ENCODE measurements at places on chromosomes 5 and 9.

DNA sequence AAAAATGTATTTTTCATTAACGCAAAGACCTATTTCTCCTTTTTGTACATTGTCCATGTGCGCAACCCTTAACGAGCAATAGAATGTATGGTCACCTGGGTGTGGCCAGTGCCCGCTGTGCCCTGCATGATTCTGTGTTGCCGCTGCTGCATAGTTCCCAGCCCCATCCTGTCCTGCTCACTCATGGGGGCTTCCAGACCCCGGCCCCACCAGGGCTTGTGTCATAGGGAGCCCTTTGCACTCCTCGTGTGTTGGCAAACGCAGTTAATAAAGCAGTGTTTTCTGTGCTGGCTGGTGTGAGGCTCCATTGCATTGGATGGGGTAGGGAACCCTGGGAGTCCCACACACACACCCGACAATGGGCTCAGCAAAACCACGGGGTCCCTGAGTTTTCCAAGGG, 49.7 kb downstream of the SAR1B start:
- no peak for DNase-seq

DNA sequence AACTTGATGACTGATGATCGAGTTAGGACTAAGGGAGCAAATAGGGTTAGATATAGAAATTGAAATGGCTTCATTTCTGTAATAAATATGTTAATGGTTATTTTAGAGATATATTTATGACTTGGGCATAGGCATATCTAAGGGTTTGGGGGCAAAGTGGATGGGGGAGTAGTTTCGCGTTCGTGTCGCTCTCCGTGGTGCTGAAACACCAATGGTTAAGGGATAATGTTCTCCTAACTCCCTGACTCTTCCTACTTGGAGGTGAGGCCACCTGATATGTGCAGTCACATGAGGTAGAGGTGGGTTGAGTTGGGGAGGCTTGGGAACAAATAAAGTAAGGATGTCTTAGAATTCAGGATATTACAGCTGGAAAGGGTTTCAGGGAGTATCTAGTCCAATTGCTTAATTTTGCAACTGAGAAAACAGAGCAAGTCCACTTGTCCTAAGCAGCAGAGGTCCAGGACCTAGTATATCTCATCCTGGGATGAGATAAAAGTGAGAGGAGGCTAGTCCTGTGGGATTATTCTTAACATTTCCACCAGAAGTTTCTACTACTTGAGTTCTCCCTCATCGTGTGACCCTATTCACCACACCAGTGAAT, 44.0 kb upstream of the MAP1B start:
- peak; percentile 43 for DNase-seq

- DNase-seq, result no peak
These were observed 663.8 kb upstream of the KLF4 start for GRCh38 chr9:108153416-108153815.

DNA sequence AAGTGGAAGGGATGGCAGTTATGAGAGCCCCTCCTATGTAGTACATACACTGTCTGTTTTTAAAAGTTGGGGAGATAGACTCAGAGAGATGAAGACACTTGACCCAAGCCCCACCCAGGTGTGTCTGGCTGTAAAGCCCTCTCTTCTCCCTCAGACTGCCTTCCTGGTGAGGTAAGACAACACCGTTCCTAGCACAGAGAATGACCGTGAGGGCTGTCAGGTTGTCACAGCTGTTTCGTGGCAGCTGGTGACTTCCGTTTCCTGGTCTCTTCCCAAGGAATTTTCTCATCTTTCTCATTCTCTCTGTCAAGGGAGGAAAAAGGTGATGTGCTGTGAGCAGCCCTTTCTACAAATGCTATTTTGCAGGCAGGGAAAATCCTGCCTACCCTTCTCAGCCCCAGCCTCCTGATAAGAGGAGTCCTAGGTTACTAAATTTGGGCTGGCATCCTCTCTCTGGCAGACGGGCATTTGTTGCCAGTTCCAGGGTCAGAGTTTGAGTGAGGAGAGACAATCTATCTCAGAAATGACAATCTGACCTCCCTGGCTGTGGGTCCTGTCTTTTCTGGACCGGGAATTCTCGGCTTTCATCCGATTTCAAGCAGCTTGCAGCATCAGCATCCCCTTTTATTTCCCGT, 263.5 kb upstream of the PANK3 start:
- DNase-seq, result no peak

DNA sequence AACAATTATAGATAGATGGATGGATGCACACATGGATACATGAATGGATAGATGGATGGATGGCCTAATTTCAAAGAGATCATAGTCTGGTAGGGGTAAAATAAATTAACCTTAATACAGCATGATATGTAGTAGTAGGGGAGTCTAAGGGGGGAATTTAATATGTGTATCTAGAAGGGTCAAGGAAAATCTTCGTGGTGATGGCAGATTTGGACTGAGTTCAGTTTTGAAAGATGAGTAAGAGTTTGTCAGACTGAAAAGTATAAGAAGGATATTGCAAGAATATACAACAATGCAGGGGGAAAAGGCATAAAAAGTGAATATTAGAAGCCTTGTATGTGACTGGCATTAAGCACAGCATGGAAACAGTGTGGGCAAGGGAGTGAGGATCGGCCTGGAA, 98.7 kb downstream of the ZNF462 start:
- peak; percentile 30 for DNase-seq

DNA sequence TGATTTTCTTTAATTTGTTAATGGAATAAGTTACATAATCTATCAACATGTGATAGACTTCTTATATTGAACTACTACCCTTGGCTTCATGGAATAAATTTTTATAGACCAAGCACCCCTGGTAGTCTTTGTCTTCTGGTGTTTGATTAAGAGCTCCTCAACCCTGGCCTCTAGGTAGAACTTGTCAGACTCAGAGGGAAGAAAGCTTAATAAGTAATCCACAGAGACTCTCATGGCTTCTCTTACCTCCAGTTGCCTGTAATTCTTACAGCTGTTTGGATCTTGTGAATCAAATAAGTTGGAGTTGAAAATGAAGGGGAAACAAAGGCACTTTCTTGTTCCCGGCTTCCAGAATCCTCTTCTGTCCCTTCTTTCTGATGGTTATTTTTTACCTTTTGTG, 7.0 kb upstream of the GPR21 start:
- DNase-seq, result no peak

- DNase-seq, result no peak
These were observed 661.2 kb upstream of the SEMA6A start for GRCh38 chr5:117235786-117236185.

DNA sequence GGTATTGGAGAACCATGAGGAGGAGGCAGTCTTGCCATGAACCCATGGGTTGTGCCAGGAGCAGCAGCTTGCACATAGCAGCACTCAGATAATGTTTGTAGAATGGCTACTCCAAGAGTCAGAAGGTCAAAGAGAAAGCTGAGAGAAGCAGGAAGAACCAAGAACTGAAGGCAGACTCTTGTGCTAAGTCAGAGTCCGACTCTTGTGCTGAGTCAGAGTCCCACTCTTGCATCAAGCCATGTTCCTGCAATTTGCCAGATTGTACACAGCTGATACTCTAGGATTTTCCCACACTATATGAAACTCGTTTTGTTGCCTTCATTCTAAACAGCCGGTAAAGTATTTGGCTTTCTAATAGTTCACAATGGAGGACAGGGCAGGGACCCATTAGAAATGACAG, 26.2 kb upstream of the HSPA9 start:
- no peak for DNase-seq

GRCh38 chr9:30301271-30301963, 2083.0 kb upstream of the ACO1 start:
- DNase-seq, result no peak

DNA sequence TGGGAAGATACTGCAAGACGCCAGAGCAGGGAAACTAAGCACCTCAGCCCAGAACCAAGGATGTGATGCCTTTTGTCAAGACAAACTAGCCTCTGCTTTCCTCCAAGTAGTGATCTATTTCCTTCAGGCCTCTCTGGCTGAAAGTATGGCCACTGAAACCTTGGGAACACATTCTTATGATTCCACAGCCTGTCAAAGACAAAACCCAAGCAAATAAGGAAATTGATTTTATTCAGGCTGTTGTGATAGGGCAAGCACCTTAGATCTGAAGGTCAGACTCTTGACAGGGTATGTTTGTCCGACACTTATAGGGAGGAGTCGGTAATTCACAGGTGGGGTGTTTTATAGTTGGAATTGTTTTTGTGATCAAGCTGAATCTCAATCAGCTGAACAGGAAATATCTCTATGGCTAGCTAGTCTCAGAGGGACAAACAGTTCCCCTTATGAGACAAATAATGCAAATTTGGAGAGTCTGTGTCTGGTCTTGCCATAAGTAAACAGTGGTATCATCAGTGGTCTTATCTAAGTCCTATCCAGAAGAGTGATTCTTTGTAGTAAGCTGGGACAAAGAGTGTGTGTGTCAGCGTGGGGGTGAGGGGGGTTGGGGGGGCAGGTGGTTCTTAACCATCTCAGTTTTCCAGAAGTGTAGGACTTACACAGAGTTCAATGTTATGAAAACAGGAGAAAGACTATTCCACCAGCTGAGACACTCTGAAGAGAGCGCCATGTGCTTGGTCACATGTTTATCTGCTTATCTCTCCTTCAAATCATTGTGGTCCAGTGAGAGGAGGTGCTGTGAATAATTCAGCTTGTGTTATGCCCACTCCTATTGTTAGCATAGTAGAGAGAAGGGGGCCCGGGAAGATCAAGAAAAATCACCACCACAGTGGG, 6.7 kb upstream of the ZCCHC10 start:
- DNase-seq, result no peak

- DNase-seq, result peak; percentile 70
These were observed 212.2 kb downstream of the SMARCA2 start for GRCh38 chr9:2227144-2227867.

DNA sequence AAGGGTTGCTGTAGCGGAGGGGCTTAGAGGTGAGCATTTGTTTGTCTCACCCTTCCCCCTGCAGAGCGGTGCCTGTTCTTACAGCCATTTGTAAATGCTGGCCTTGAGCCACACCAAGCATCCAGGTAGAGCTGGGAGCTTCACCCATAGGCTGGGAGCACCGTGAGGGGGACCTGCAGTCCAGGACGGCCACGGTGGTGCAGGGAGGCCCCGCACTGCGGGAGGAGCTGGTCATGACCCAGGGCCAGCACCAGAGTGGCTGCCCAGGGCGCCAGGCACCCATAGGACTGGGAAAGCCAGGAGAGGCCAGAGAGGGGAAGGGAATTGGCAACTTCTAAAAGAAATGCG, 197.3 kb upstream of the ADAMTS16 start:
- no peak for DNase-seq

GRCh38 chr5:177523711-177524538, 7.2 kb upstream of the DDX41 start:
- DNase-seq, result no peak

DNA sequence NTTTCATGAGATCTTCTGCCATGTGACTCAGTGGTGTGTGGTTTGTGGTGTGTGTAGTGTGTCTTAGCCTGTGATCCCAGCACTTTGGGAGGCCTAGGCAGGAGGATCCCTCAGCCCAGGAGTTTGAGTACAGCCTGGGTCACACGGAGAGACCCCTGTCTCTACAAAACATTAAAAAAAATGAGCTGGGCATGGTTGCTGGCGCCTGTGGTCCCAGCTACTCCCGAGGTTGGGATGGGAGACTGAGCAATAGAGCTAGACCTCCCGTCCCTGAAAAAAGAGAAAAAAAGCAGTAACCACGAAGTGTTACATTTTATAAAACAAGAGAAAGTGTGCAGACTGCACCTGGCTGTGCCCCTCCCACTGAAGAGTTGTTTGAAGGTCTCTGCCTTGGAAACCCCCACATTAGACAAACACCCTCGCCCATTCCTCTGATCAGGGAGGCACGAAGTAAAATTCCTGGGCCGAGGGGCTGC, 21.2 kb upstream of the RNU6ATAC start:
- no peak for DNase-seq

DNA sequence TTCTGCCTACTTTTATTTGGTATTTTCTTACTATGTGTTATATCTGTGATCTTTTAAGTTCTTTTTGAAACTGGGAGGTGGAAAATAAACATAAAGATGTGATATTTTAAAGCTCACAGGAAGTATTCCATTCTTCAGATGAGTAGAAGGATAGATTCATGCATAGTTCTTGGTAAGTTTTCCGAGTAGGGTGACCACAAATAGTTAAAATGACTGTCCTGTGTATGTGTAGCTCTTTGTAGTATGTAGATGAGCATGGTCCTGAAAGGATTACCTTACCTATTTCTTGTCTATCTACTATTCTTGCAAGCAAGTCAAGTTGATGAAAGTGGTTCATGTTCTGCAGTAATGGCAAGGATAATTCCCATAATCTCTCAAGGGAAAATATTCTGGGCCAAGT, 47.7 kb downstream of the SRFBP1 start:
- DNase-seq, result no peak

- DNase-seq, result no peak
These were observed 8.5 kb downstream of the FBP1 start for GRCh38 chr9:94630833-94631232.

- DNase-seq, result no peak
These were observed 175.5 kb upstream of the MVB12B start for GRCh38 chr9:126151031-126151685.

DNA sequence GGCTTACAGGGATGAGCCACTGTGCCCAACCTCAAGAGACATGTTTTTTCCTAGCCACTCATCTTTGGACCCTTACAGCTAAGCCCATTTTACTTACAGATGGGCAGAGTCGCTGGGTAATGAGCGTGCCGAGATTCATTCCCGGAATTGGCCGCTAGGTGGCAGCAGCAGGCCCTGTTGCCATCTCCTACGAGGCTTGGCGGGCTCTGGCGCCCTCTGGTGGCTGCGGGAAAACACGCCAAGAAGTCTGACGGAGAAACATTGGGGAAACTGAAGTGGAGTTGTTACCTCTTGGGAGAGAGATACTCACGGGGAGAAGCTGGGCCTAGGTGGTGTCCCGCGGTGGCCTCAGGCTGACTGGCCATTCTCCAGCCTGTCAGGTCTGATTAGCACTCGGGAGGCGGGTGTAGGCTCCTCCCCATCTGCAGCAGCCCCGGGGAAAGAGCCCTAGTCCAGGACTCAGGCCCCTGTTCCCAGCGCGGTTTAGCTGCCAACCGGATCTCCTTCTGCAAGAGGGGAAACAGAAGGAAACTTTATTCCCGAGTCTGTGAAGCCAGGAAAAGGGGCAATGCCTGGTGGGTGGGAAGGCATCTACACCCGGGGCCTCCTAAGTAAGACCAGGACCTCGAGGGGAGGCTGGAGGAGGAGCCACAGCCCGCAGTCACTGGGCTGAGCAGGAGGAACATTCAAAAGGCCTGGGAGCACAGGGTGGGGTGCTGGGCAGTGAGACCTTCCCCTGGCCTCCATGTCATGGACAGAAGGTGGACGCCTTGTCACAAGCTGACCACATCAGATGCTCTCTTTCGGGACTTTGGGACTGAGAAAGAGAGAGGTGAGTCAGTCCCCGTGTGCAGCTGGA, 9.7 kb downstream of the PTGES2 start:
- peak; percentile 55 for DNase-seq

DNA sequence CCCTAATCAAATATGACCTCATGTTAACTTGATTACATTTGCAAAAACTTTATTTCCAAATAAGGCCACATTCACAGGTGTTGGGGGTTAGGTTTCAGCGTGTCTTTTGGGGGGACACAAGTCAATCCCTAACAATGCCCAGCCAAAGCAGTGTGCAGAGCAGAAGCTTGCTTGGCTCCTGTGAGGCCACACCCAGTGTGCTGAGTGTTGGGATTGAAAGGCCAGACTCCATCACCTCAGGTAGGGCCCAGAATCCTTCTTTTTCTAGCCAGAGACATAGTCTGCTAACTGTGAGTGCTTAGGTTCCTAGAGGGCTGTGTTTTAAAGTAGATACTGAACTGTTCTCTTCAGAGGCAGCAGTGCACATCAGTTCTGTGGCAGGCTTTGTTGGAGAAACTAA, 27.9 kb downstream of the KDM4C start:
- DNase-seq, result no peak

GRCh38 chr5:169286572-169287300, 14.2 kb downstream of the SLIT3 start:
- no peak for DNase-seq

- peak; percentile 30 for DNase-seq
These were observed 367.5 kb downstream of the DEPDC1B start for GRCh38 chr5:60332244-60333004.

GRCh38 chr5:72125941-72126620, 18.8 kb downstream of the MAP1B start:
- DNase-seq, result no peak

All from NCI-H226 (cell line).